ENCODE measurements at places on chromosomes 6 and 20. TPM values are rescaled to one million over a fixed set of nuclear protein-coding genes. Genes with fewer than 3 reads are reported as not detected.

DNA sequence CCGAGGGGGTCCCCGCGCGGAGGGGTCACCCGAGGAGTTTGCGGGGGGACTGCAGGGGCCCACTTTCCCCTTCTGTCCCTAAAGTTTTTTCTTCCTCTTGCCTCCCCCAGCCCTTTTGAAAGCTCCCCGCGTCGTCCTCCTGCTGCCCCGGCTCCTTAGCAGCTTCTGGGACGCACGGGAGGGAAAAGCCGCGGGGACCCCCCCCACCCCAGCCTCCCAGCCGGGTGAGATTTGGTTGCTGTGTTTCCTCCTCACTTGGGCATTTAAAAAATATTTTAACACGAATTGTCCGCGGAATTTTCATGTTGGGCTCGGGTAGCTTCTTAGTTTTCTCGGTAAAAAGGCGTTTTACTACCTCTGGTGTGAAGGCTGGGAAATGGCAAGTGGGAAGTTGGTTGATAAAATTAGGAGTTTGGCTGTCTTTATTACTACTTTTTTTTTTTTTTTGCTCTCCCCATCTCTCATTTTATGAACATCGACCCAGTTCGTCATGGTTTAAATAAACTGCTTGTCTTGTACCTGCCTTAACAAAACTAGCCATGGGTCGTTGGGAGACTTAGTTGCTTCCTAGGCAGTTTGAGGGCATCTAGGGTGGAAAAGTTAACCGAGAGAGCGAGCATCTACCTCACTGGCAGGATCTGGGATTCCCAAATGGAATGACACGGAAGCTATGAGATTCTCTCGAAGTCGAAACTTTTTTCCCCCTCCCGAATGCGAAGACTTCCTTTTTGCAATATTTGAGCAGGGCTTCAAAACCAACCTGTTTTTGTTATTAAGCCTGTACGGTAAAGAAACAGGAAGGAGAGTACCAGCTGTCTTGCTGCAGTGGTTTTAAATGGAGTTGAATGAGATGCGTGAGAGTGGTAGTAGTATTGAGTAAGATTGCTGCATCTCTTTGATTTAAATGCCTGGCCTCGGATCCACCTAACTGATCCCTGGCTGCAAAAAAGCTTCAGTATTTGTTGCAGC, 868 bp downstream of the NCOA3 start:
- no peak for DNase-seq

GRCh38 chr6:163999475-164000125, 585.1 kb downstream of the QKI start:
- DNase-seq: no peak

- no peak for DNase-seq
These were observed 363.6 kb downstream of the RFPL4B start for GRCh38 chr6:112710710-112711109.

GRCh38 chr20:48194583-48194982, 409.3 kb upstream of the SULF2 start:
- no peak for DNase-seq

DNA sequence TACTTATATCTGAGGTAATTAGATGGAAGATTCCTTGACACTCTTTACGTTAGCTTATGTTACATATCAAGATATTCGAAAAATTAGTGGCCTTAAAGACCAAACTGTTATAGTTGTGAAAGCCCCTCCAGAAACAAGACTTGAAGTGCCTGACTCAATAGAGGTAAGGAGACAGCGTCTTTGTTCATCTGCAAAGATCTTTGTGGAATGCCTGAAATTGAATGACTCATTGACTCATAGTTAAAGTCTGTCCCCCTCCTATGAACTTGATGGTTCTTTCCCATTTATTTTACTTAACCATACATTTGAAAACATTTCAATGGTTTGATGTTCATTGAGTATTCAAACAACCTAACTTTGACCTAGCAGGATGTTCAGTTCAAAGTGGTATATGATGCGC, 47.6 kb upstream of the CDKAL1 start:
- no peak for DNase-seq

The LY6G6C gene
- total RNA-seq: not detected

DNA sequence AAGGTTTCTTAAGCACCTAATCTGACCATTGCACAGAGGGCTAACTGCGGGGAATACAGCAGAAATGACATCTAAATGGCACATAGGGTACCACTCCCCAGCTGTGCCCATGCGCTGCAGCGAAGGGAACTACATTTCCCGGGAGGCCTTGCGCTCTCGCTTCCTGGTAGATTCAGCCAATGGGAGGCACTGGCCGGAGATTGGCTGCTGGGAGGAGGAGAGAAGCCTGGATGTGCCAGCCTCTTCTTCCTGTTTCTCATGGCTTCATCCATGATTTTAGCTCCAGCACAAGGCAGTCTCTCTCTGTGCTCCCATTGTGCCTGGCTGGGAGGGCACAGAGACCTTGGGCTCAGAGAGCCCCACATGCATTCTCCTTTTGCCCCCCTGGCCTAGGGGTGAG, 101.7 kb upstream of the FOXA2 start:
- DNase-seq: peak; percentile 70

GRCh38 chr6:45702849-45703739, 312.6 kb downstream of the CLIC5 start:
- no peak for DNase-seq

DNA sequence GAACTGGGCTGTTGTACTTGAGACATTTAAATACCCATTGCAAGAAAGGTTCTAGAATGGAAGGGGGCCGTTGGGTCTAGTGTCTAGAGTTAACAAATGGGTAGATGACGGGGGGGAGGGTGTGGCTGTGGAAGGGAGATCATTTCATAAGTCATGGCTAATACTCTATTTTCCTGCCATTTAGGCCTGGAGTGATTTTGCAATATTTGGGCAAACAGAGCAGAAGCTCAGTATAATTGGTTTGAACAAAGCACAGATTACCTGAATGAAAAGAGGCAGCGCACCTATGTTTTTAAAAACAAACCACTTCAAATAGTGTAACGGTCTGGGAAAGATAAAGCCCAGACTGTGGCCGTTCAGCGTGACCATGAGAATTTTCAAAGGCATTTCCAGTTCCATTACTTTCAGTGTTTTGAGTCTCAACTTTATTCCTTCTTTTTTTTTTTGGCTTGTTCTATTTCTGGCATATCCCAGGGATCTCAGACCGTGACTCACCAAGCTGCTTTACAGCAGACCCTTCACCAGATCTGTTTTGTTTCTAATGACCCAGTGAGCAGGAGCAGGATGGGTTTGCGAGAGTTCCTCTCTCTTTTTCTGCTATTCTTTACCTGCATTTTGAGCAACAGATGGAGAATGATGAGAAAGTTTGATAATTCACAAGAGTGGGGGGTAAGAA, 73.7 kb downstream of the LYRM2 start:
- DNase-seq: no peak

GRCh38 chr20:8476021-8476420, 344.0 kb downstream of the PLCB1 start:
- DNase-seq: no peak
